ENCODE measurements at places on chromosomes 1 and 21. TPM values are rescaled to one million over a fixed set of nuclear protein-coding genes. Genes with fewer than 3 reads are reported as not detected.

Gene HAO2
- not detected for polyA plus RNA-seq

Gene RNF186
- not detected for polyA plus RNA-seq

Gene CDK18
- 13.3 TPM for polyA plus RNA-seq

Gene STIL
- polyA plus RNA-seq: 0.64 TPM

Gene OLFML2B
- polyA plus RNA-seq: 7.5 TPM

Gene SMG5
- 31.1 TPM for polyA plus RNA-seq

Gene DESI2
- polyA plus RNA-seq: 12.5 TPM

Gene NKAIN1
- 1.2 TPM for polyA plus RNA-seq

Gene SHISAL2A
- polyA plus RNA-seq: not detected

Gene AGO1
- polyA plus RNA-seq: 5.1 TPM

Gene C1QA
- polyA plus RNA-seq: 89.6 TPM

Gene CELA2A
- 7.5 TPM for polyA plus RNA-seq

Gene RHD
- not detected for polyA plus RNA-seq

Gene KRTAP11-1
- polyA plus RNA-seq: not detected

Gene ERRFI1
- polyA plus RNA-seq: 94.1 TPM

Gene PTAFR
- 7.2 TPM for polyA plus RNA-seq

Gene EPHA8
- polyA plus RNA-seq: not detected

Gene OLFML3
- polyA plus RNA-seq: 139 TPM

Gene AADACL3
- not detected for polyA plus RNA-seq

Gene NFASC
- polyA plus RNA-seq: 52.6 TPM

Gene FYB2
- 0.06 TPM for polyA plus RNA-seq

Gene ICOSLG
- 0.42 TPM for polyA plus RNA-seq

Gene SH2D1B
- polyA plus RNA-seq: not detected

Gene GPR3
- polyA plus RNA-seq: 0.12 TPM

Gene NDUFS5
- 492 TPM for polyA plus RNA-seq

Gene PAQR6
- polyA plus RNA-seq: 0.67 TPM

Gene SPRR3
- not detected for polyA plus RNA-seq

Gene LYST
- polyA plus RNA-seq: 12.4 TPM

Gene LCE1A
- polyA plus RNA-seq: not detected

Gene SPRR2G
- not detected for polyA plus RNA-seq

Gene SLC35D1
- polyA plus RNA-seq: 5.0 TPM

Gene S100A11
- 449 TPM for polyA plus RNA-seq

Gene LDLRAD1
- polyA plus RNA-seq: 0.22 TPM

Gene USP21
- polyA plus RNA-seq: 32.0 TPM

Gene HSPA6
- polyA plus RNA-seq: 1.4 TPM

Gene NTMT2
- polyA plus RNA-seq: not detected

Gene OR2M4
- not detected for polyA plus RNA-seq

Gene ZSWIM5
- polyA plus RNA-seq: 10.0 TPM

Gene OR2T33
- not detected for polyA plus RNA-seq

Gene RAB13
- polyA plus RNA-seq: 190 TPM

Gene C1orf141
- 11.2 TPM for polyA plus RNA-seq

Gene RAB25
- polyA plus RNA-seq: not detected

Gene VWA5B1
- polyA plus RNA-seq: not detected

Gene TMPRSS3
- 0.07 TPM for polyA plus RNA-seq

Gene CXADR
- polyA plus RNA-seq: 0.33 TPM

Gene NBPF6
- not detected for polyA plus RNA-seq

Gene MYOG
- not detected for polyA plus RNA-seq

Gene TPTE
- polyA plus RNA-seq: 0.16 TPM

Gene CCDC27
- not detected for polyA plus RNA-seq

Gene COL6A1
- 112 TPM for polyA plus RNA-seq

Gene AZIN2
- 4.1 TPM for polyA plus RNA-seq

Gene RORC
- 0.48 TPM for polyA plus RNA-seq

Gene RPE65
- 0.05 TPM for polyA plus RNA-seq

Gene BOLA1
- 13.6 TPM for polyA plus RNA-seq

Gene DTL
- 0.96 TPM for polyA plus RNA-seq

Gene ETNK2
- 22.3 TPM for polyA plus RNA-seq
